Lower leg skin (tissue), 4 donors: ENCODE measurements at places on chromosomes 12 and 14.

DNA sequence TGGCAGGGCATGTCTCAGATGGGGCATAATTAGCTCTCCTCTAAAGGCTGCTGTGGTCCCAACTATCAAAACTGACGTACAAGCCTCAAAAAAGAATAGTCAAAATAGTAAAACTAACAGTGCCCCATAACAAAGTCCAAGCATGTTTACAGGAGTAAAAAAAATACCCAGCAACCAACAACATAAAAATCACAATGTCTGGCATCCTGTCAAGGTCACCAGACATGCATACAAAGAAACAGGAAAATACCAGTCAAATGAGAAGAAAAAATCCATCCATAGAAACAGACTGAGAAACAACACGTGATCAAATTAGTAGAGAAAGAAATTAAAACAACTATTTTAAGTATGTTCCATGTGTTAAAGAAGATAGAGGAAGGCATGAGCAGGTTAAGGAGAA is 131.2 kb upstream of the C14orf180 start:
- DNase-seq, result no peak

DNA sequence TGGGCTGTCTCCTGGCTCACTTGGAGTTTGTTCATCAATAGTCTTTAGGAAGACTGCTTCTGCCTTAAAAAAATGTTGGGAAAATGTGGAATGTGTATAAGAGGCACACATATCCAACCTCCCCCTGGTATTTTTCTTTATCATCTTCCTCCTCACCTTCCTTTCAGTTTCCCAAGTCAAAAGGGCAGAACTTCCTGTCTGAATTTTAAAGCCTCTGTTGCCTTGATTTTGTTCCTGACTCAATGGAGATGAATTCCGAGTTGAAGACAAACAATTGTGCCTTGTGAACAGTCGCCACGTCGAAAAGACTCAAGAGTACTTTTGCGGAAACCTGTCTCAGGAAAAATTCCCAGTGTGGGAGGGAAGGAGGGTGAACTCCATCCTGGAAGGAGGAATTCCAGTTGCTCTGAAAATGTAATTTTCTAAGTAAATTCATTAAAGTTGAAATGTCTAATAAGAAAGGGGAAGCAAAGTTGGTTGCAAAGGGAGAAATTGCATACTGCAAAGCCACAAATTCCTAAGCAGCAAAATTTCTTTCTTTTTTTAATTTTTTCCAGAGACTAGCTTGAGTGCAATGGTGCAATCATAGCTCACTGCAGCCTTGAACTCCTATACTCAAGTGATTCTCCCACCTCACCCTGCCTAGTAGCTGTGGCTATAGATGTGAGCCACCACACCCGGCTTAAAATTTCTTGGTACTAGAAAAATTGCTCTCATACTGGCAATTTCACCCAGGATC is 50.2 kb upstream of the ELK3 start:
- DNase-seq, result no peak

GRCh38 chr12:40515041-40515816 is 177.0 kb upstream of the CNTN1 start:
- no peak for DNase-seq

DNA sequence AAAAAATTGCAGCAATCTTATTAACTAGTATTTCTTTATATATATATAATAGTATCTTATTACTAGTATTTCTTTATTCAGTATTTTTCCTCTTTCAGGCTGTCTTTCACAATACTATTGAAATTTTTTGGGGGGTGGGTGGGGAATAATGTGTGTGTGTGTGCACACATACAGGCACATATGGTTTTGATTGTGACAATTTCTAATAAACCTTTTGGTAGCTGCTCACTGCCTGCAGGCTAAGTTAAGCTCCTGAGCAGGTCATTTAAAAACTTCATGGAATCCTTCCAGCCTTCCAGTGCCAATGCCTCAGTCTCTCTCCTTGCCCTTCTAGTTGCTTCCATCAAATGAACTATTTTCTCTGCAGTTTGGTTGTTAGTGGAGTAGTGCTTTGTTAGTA is 490.1 kb downstream of the PCNX1 start:
- no peak for DNase-seq

DNA sequence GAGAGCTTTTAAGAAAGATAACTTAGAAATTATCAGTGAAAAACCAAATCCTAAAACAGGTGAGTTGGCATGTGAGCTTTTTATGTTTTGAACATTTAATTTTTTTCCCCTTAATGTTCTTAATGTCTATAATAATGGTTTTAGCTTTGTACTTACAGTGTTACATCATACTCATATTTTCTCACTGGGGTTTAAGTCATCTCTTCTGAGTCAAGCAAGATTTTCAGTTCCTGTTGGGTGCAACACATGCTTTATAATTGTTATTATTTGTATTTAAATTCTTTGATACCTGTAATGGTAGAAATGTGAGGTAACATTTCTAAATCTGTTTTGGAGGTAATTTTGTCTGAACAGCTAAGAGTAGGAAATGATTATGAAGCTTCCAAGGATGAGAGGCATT is 113.0 kb downstream of the PLEKHA5 start:
- DNase-seq, result no peak

DNA sequence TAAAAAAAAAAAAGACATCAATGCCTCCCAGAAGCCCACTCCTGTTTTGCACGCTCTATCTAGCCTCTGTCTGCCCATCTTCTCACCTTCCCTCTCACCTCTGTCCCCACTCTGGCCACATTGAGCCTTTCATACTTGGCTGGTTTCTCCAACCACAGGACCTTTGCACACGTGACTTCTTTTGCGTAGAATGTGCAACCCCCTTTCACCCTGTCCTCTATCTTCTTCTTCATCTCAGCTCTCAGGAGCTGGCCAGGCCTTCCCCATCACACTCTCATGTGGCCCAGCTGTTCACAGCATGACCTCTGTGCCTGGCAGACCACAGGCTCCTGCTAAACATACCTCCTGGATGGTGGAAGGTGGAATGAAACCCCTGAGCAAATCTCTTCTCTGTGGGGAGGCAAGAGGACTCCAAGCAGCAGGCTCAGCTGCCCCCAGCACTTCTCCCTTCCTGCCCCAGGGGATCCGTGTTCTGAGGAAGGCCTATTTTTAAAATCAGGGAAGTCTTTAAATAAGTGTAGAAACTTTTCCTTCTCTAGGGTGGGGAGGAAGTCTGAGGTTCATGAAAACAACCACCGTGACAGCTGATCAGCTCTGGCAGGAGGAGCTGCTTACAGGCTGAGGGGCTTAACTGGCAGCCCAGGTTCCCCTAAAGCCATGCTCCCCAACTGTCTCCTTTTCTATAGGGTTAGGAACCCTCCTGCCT is 11.6 kb downstream of the HVCN1 start:
- no peak for DNase-seq

DNA sequence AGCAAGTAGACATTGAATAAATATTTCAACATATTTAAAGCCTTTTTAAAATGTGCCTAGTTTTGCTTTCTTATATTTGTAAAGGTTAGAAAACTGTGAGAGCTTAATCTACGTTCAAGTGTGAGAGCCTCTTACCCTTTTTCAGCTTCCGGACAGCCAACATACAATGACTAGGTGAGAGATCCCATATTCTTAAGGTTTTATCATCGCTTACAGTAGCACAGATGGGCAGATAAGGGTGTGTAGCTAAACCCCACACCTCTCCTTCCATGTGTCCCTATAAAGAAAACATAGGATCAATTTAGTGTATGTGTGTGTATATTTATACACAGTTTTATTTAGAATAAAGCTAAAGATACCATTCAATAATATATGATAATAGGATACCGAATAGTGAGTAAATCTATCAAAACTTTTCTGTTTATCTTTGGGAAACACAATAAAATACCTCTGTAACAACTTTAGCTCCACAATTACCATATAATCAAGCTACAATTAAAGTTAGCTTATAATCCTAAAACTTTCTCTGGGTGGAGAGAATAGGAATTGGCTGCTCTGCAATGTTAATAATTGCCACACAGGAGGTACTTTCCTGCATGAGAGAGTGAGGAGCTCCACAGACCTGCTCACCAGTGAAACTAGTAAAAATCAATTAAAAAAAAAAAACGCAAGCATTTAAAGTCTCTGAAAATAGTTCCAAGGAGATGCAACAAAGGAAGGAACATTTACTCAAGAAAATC is 110.8 kb downstream of the EML5 start:
- no peak for DNase-seq

DNA sequence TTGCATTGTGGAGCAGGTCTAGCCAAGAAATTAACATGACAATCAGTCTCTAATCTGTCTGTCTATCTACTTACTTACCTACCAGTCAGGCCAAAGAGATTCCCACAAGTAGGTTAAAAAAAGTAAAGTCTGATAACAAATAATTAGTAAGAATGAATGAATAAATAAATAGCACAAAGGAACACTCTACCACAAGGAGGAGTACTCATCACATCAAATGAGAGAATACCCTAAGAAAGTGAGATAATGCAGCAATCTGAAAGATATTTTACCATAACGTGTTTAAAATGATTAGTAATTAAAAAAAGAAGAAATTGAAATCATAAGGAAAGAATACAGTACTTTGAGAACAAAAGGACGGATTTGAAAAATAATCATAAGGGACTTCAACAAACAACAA is 187.2 kb downstream of the SYNE2 start:
- no peak for DNase-seq

GRCh38 chr12:126869644-126870043 is 1397.3 kb upstream of the TMEM132C start:
- no peak for DNase-seq

DNA sequence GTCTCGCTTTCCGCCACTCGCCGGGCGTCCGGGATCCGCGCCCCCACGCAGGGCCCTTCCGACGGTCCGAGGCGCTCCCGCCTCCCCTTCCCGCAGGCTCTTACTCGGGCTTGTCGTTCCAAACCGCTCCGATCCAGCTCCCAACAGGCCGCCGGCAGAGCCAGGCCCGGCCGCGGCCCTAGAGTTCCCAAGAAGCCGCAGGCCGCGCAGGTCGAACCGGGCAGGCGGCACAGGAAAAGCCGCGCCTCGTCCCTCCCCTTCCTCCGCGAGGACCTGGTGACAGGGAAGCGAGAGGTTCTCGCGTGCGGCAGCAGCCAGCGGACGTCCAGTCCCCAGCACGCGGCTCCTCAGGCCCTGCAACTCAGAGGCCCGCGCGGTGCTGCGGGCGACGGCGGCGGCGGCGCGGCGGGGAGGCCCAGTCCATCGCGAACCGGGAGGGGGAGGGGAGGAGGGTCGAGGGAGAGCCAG is 272 bp downstream of the HECTD1 start:
- peak; percentile 82 for DNase-seq

DNA sequence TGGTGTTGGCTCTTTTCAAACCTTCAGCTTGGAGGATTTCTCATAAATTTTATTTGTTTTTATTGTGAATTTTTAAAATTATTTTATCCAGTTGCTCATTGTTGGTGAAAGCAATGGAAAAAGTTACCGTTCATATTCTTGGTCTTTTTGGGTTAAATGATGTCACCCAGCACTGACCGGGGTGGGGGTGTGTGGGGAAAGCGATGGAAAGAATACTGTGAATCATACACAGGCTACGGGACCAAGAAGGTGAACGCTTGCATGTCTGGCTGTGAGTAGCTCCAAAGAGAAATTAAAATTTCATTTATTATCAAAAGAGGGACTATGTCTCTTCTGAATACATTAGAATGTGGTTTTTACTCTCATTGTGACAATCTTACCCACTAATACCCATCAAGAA is 430.1 kb downstream of the AEBP2 start:
- no peak for DNase-seq

DNA sequence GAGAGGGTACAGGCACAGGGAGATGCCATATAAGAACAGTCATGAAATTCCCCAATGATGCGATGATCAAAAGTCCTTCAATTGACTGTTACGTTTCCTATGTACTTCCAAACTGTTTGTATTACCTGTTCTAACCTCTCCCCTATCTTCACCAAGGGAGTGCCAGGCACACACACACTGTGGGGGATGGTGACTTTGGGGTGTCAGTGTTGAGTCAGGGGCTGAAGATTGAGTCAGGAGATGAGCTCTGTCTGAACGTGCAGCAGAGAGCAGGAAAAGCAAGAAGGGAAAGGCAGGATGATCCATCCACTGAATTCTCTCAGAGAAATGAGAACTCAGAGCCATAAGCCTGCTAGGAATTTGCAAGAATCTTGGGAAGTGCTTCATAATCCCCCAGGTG is 153.4 kb downstream of the EFCAB11 start:
- no peak for DNase-seq

DNA sequence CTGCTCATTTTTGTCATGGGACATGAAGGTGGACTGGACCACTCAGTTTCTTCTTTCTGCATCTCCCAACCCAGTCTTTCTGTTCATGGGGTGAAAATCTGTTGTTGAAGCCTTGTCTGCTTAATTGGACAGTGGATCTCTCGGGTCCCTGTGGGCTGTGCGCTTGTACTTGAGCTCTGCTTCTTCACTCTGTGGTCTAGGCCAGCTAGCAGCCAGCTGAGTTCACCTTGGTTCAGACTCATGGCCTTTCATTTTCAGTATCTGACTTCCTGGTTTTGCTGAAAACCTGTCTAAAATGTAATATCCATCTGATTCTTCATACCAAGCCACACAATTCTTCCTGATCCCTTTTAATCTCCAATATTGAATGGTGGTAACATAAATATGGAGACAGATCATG is 117.2 kb downstream of the LRRK2 start:
- no peak for DNase-seq

DNA sequence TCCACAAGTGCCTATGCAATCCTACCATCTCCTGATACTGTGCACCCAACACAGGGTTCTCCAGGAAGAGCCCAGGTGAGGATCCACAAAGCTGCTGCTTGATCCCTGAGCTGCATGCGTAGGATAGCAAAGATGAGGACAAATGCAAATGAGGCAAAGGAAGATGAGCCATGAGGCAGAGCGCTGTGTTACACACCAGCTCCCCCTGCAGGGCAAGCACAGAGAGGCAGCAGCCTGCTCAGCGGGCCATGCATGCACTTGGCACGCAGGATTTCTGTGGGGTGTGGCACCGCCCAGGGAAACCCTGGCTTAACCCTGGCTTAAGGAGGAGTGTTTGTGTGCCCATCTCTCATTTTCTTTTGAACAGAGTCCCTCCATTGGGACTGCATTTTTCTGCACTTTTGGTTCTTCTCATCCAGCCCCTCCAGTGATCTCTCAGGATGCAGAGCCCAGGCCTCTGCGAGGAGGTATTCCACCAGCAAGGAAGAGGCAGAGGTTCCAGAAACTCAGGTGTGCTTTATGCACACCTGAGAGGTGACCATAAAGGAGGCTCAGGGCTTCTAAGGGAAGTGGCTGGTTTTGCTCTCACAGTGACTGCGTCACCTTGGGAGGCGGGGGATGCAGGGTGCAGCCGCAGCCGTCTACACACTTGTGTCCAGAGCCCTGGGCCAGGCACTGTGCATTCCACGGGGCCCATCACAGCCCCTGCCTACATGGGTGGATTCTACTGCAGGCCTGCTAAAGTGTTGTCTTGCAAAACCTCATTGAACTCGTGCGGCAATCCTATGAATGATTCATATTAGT is 973.3 kb upstream of the TMEM132C start:
- peak; percentile 21 for DNase-seq

DNA sequence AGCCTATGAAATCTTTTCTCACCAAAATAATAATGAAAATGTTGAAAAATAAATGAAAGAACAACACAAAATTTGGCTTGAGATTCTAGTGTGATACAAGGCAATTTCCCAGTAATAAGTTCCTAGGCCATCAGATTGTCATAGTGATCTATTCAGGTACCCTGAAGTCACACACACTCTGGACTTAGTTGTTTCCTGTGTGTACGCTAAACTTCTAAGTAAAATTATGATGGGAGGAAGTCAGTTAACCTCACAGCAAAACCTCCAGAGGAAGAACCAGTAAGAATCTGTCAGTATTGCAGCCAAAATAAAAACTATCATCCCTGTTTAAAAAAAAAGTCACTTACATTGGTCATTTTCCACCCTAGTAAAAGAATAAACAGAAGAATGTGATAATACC is 81.9 kb downstream of the DBX2 start:
- no peak for DNase-seq

GRCh38 chr14:65277027-65277426 is 135.5 kb upstream of the FUT8 start:
- DNase-seq, result no peak
